MV-4-11 (cell line): ENCODE measurements at places on chromosomes 3 and 15.

DNA sequence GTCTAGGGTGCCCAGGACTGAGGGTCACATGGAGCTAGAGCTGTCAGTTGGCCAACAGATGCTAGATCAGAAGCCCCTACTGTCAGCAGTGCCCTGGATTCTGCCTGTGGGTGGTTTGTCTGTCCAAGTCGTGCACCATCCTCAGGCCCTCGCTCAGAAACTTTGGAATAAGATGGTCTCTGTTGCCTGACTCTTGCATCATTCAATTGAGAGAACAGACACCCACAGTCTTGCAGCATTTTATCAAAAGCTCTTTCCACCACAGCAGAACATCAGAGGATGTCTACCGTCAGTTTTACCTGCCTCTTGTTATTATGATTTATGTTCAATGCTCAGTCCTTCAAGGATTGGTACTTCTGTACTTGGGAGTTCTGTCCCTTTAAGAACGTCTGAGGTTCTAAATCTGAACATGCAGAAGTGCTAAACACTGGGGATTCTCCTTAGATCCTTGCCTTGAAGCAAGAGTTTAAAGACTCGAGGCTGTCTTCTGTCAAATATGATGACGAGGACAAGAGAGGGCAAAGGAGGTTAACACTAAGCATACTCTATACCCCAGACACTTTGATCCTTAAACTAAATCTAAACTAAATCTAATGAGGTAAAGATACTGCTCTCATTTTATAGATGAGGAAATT is 4.8 kb downstream of the AQP9 start:
- no peak for DNase-seq

DNA sequence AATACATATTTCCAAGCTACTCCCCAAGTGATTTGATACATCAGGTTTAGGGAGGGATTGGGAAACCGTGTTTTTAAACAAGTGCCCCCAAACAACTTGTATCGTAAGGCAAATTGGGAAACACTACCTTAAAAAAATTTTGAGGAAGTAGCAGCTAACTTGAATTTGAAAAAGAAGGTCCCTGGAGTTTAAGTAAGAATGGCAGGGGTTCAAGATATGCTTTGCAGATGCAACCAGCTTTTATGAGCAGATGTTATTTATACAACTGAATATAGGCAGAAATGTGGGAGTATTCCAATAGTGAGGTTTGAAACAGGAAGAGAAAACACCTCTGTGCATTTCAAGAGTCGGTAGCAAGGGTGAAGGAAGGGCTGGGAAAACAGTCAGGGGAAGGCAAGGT is 139.6 kb downstream of the IL20RB start:
- DNase-seq = no peak

GRCh38 chr3:134035836-134036235 is 6.1 kb upstream of the SLCO2A1 start:
- peak; percentile 1 for DNase-seq

DNA sequence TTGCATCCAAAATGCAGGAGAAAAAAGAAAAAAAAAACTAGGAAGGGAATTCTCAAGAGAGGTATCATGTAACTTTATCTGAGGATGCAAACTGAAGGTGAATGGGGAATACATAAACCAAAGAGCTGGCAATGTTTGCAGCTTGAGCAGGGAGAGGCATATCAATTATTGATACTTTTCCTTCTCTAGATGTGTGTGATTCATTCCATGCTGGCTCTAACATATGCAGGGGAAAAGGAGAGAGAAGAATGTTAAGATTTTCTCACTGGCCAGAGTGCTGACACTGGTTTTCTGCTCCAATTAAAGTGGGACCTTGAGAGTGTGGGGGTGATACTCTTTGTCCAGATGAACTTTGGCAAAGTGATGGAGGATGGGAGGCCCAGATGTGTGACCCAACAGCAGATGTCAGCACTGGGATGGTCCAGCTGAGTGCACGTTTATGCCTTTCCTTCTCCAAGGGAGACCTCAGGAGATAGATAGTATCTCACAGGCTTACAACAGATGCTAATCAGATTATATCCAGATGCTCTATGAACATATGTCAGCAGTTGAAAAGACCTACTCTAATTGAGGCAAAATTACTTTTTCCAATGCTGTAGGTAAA is 50.0 kb upstream of the PSMD6 start:
- DNase-seq = no peak

GRCh38 chr3:157999246-157999645 is 107.0 kb downstream of the SHOX2 start:
- no peak for DNase-seq

- DNase-seq = no peak
Measured at GRCh38 chr15:38128921-38129320, 123.7 kb upstream of the SPRED1 start.

GRCh38 chr3:157119369-157119951 is 40.5 kb downstream of the CCNL1 start:
- peak; percentile 94 for DNase-seq

- DNase-seq = no peak
Measured at GRCh38 chr3:196552253-196552652, 16.1 kb downstream of the WDR53 start.

- DNase-seq = no peak
Measured at GRCh38 chr3:95595416-95596075, 1218.8 kb upstream of the EPHA6 start.

- no peak for DNase-seq
Measured at GRCh38 chr3:52167240-52167639, 13.0 kb upstream of the POC1A start.

- DNase-seq = peak; percentile 64
Measured at GRCh38 chr3:46500656-46501635, 3.2 kb downstream of the RTP3 start.

- no peak for DNase-seq
Measured at GRCh38 chr15:36858423-36858822, 241.9 kb downstream of the MEIS2 start.

DNA sequence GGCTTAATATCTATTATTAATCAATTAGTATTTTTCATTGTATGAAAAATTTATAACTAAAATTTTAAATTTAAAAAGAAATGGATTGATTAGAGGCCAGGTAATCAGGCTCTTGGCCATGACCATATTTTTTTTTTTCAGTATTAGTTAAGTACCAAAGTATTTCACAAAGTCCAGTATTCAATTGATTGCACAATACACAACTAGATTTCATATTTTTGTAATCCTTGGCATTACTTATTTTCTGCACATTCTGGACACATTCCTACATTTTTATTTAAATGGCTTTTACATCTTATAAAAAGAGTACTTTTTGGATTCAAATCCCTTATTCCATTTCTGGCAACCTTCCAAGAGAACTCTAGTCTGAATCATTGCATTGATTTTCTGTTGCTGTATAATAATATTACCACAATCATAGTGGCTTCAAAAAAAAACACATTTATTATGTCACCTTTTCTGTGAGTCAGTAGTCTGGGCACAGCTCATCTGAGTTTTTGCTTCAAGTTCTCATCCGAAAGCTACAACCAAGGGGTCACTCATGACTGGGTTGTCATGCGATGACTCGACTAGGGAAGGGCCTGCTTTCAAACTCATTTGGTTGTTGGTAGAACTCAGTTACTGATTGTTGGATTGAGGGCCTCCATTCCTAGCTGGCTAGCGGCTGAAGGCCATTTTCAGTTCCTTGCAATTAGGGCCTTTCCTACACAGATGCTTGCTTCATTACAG is 90.7 kb downstream of the CNTN6 start:
- DNase-seq = no peak

GRCh38 chr3:100155128-100155527 is 40.8 kb upstream of the FILIP1L start:
- DNase-seq = peak; percentile 60

DNA sequence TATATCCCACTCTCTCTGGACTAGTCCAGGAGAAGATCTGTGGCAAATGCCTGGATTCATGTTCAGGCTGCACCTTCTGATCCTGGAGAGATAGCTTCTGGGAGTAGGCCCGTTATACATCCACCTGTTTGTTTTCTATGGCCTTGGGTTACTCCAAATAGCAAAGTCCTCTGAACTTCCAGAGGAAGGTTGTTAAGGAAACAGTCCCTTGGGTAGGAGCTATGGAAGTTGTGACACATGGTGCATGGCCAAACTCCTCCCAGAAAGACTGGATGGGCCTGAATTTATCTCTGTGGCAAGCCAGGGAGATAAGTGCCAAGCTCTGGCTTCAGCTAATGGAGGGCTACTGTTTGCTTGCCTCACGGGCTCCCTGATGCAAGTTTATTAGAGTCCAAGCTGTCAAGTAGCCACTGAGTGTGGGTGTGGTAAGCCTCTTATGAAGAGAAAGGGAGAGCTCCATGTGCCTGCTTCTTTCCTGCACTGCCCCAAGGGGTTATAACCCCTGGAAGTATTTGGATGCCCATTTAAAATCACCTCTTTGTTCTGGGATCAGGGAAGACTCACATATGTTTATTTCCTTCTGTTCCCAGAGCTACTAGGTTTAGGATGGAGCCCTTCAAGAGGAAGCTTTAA is 328.7 kb upstream of the ATP11B start:
- no peak for DNase-seq

- DNase-seq = no peak
Measured at GRCh38 chr15:97748576-97748975, 211.9 kb upstream of the ARRDC4 start.

- no peak for DNase-seq
Measured at GRCh38 chr3:16897254-16897926, 12.6 kb downstream of the PLCL2 start.

DNA sequence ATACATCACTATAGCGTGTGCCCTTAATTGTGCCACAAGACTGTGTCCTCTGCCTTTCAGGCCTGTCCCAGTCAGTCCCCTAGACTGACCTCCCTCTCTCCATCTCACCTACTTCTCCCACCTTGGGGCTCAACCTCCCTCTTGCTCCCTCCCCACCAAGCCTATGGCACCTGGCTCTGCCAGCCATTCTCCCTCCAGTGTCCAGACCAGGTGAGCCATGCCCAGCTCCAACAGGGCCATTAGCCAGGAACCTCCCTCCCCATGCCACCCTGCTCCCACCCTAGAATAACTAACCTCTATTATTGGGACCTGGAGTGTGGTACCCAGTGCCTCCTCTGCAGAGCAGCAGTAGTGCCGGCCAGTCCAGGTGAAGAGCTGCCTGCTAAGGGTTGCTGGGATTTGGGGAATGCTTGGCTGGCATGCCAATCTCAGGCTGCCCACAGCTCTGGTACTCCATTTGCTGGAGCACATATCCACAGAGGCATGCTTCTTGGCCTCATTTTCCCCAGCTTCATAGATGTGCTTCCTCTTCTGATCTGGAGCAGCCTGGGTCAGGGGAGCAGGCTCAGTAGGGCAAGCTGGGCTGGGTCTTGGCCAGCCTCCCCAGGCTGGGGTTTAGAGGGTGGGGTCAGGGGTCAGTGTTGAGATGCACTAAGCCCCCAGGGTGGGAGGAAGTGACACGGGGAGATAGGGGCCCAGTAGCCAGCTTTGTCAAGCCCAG is 38.8 kb downstream of the SAXO2 start:
- DNase-seq = no peak

GRCh38 chr3:67550541-67550940 is 103.9 kb downstream of the SUCLG2 start:
- DNase-seq = no peak

- DNase-seq = no peak
Measured at GRCh38 chr3:129144786-129145185, 16.1 kb downstream of the ISY1 start.

- no peak for DNase-seq
Measured at GRCh38 chr3:29771602-29772001, 490.7 kb downstream of the RBMS3 start.

DNA sequence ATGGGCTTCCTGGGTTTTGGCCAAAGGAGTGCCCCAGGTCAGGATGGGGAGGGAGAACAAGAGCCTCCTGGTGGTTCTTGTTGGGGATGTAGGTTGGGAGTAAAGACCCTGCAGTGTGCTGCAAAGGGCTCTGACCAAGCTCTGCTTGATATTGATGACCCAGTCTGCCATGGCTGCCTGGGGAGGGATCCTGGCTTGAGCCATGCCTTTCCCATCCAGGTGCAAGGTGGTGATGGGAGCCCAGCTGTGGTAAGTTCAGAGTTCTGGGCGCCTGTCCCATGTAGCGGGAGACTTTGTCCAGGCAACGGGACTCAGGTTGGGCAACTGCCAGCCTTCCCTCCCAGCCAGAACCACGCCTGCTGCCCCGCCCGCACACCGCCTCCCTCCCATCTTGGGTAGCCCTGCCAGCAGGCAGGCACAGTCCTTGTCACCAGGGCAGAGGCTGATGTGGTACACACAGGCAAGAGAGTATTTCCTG is 2.6 kb downstream of the GNAI2 start:
- DNase-seq = peak; percentile 34

- DNase-seq = no peak
Measured at GRCh38 chr15:66424963-66425612, 38.4 kb downstream of the MAP2K1 start.

- DNase-seq = no peak
Measured at GRCh38 chr15:63079947-63080626, 37.5 kb downstream of the TPM1 start.

DNA sequence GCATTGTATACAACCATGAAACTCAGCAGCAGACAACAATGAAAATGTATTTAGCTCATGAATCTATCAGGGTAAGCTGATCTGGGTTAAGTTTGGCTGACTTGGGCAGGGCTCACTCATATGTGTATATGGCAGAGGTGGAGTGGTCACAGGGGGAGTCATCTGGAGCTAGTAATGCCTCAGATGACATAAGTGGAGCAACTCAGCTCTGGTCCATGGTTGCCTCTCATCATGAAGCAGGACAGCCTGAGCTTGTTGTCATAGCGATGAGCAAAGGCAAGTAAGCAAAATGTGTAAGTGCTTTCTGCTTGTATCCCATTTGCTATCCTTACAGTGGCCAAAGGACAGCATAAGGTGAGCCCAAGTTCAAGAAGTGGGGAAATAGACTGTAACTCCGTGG is 64.5 kb downstream of the ALCAM start:
- no peak for DNase-seq

GRCh38 chr15:75126864-75127580 is 74.7 kb upstream of the C15orf39 start:
- DNase-seq = no peak

GRCh38 chr3:40653001-40653400 is 128.2 kb downstream of the ZNF621 start:
- no peak for DNase-seq

DNA sequence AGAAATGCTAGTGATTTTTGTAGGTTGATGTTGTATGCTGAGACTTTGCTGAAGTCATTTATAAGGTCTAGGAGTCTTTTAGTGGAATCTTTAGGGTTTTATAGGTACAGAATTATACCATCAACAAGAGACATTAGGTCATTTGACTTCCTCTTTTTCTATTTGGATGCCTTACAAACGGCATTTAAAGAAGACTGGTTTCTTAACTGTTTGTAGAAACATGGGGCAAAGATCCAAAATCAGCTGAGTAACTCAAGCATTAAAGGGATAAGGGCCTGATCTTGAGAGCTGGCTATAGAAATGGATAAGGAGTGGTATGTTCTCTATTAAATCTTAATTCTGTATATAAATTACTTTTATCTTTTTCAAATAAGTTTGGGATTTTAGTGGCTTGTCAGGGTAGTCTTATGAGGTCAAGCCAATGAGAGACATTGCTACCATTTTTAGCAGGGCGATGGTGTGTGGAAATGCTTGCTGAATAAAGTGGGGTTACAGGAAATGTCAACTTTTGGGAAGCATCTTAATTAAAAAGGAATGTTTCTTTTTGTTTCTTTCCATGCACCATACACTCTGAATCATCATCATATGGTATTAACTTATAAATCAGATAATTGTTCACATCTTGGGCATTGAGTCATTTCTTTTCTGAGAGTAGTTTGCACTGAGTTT is 197.7 kb upstream of the GBE1 start:
- DNase-seq = no peak

- no peak for DNase-seq
Measured at GRCh38 chr3:42829083-42829627, 19.9 kb downstream of the ACKR2 start.
